HT-29 (cell line): ENCODE measurements at places on chromosomes 1 and 21. TPM values are rescaled to one million over a fixed set of nuclear protein-coding genes. Genes with fewer than 3 reads are reported as not detected.

CD5L gene
- total RNA-seq, result not detected in 2 replicates

TNFRSF8 gene
- total RNA-seq, result 0.10 TPM in 1 of 2 replicates, not detected in the other

CYP4Z1 gene
- not detected in 2 replicates for total RNA-seq

ID3 gene
- total RNA-seq, result 1.3 and 3.4 TPM in 2 replicates

PLA2G2F gene
- 0.41 and 1.7 TPM in 2 replicates for total RNA-seq

C8B gene
- not detected in 2 replicates for total RNA-seq

NBPF3 gene
- total RNA-seq, result 6.4 and 7.6 TPM in 2 replicates

LCE2B gene
- total RNA-seq, result not detected in 2 replicates

RIT1 gene
- total RNA-seq, result 6.5 and 14.8 TPM in 2 replicates

GJA9 gene
- 0.13 TPM in 1 of 2 replicates, not detected in the other for total RNA-seq

EVA1C gene
- total RNA-seq, result 8.1 and 16.0 TPM in 2 replicates

KRTAP19-3 gene
- not detected in 2 replicates for total RNA-seq

TTC34 gene
- total RNA-seq, result 0.36 and 0.39 TPM in 2 replicates

OR2T2 gene
- not detected in 2 replicates for total RNA-seq

BLACAT1 gene
- 1.8 and 1.9 TPM in 2 replicates for total RNA-seq

CHRM3 gene
- total RNA-seq, result 8.8 and 10.2 TPM in 2 replicates

CRABP2 gene
- total RNA-seq, result 289 and 312 TPM in 2 replicates

ARHGEF11 gene
- total RNA-seq, result 24.9 and 28.6 TPM in 2 replicates

IVL gene
- total RNA-seq, result 2.0 and 2.2 TPM in 2 replicates

RPF1 gene
- 38.0 and 42.6 TPM in 2 replicates for total RNA-seq

GPR61 gene
- 0.18 TPM in 1 of 2 replicates, not detected in the other for total RNA-seq

IGFN1 gene
- 0.03 TPM in 2 replicates for total RNA-seq

ZNF695 gene
- 6.0 and 8.1 TPM in 2 replicates for total RNA-seq

SETSIP gene
- 0.18 and 0.23 TPM in 2 replicates for total RNA-seq

OR2M3 gene
- total RNA-seq, result not detected in 2 replicates

ARMH1 gene
- 0.15 and 0.99 TPM in 2 replicates for total RNA-seq

F13B gene
- total RNA-seq, result 0.10 TPM in 1 of 2 replicates, not detected in the other

TDRD10 gene
- total RNA-seq, result not detected in 2 replicates

MEGF6 gene
- 12.7 and 16.5 TPM in 2 replicates for total RNA-seq

LCE1C gene
- total RNA-seq, result not detected in 2 replicates

TMCC2 gene
- total RNA-seq, result 0.08 and 0.21 TPM in 2 replicates
